ENCODE measurements at places on chromosomes 4 and X. TPM values are rescaled to one million over a fixed set of nuclear protein-coding genes. Genes with fewer than 3 reads are reported as not detected.

GRCh38 chrX:33840176-33840575 lies 291.9 kb downstream of the FAM47A start:
- DNase-seq = no peak

GRCh38 chr4:69773484-69773883 lies 13.1 kb upstream of the SULT1B1 start:
- DNase-seq = no peak

DNA sequence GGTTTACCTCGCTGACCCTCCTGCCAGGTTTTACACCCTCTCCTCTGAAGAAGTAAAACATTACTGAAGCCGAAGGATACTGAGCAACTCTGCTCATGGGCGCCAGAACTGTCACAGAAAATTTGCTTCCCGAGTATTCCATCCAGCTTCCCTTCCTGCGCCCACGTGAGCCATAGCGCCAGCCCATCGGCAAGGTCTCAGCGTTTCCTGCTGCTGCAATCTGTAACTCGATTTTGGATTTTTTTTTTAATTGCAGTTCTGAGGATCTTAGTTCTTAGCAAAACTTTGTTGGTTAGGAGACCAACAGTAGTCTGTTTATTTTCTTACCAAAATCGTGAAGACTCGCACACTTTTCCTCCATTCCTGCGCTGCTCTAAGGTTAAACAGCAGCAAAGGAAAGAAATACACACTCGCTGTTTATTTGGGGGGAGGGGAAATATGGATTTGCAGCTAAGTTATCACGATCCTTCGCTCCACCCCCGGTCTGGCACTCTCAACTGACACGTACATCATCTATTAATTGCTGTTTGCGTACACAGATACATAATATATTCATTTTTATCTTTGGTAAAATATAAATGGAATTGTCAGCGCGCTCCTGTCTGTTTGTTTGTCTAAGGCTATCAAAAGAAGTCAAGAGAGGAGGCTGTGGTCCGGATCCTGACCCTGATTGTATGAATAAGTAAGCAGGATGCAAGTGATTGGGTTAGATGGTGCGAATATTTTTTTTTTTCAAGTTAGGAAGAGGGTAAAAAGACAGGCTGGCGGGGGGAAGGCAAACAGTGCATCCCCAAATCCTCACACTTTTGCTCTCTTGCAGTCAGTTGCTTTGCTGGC lies at the start of gene TLL1:
Gene TLL1, plus strand, starts transcription at position 777 of the 837 bp plus-strand sequence. CDS start 668 bp downstream, outside the sequence.
- no peak for DNase-seq

Gene FREM3
- polyA plus RNA-seq = not detected

- DNase-seq = no peak
Measured at GRCh38 chr4:14518136-14518535, 484.1 kb upstream of the CPEB2 start.

GRCh38 chr4:147980586-147980985 lies 248.7 kb downstream of the ARHGAP10 start:
- no peak for DNase-seq

- peak; percentile 10 for DNase-seq
Measured at GRCh38 chr4:70559211-70559830, 32.7 kb upstream of the AMBN start.

Measured in naive B cell (primary cell).